ENCODE measurements at places on chromosomes 4 and X.

- DNase-seq: no peak
Observed at GRCh38 chr4:100100985-100101384, 89.3 kb downstream of the DDIT4L start.

DNA sequence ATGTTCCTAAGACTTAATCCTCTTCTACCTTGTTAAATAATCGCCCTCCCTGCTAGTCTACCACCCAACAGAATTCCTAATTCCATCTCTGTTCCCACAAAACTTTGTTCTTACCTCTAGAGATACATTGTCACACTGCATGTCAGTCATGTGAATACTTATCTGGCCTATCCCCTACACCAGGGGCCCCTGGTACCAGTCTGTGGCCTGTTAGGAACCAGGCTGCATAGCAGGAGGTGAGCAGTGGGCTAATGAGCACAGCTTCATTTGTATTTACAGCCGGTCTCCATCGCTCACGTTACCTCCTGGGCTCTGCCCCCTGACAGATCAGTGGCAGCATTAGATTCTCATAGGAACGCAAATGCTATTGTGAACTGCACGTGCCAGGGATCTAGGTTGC is 73.9 kb downstream of the APBB2 start:
- no peak for DNase-seq

GRCh38 chr4:6826781-6827508 is 44.4 kb downstream of the KIAA0232 start:
- DNase-seq: no peak

DNA sequence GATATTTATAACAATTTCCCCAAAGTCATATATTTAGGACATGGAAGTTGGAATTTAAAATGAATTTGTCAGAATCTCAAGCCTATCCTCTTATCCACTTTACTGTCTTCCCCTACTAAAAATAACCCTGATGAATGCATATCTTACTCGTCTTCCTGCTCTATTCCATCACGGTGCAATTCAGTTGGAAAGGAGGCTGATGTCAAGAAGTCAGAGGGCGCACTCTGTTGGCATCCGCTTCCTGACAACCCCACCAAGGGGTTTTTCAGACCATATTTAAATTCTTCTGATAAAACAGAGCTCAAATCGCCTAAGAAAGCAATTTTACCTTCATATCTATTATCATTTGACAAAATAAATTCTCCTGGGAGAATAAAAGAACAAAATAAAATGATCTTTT is 233.5 kb downstream of the ARHGAP24 start:
- DNase-seq: no peak

DNA sequence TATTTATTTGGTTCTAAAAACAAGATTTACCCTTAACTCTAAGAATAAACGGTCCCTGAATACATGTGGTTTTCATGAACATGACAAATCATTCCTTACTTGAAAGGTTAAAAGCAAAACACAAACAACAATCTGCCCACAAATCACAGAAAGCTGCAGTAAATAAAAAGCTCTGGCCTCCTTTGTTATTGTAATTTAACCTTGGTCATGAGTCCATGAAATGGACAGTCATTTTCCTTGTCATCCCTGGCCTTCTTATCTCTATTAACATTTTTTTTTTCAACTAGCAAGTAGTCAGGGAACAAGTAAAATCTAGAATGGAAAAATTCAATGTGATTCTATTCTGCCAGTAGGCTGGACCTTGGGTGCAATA is 92.7 kb downstream of the SCD5 start:
- DNase-seq: no peak

DNA sequence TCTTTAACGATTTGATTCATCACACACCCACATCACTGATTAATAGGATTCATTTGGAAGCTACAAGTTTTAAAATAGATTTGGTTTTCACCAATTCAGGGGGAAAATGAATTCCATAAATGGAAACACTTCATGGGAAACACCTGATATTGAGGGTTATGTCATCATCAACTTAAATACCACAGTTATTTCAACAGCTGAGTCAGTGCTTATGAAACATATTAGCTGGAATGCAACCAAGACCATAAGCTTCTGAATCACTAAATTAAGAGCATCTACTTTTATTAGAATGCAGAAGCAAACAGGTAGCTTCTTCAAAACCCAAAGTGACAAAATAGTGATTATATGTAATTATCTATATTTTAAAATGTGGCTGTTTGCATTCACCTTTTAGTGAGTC is 207.8 kb upstream of the DCAF8L1 start:
- no peak for DNase-seq

All from RWPE2 (cell line).